ENCODE measurements at places on chromosomes 1 and 21.

DNA sequence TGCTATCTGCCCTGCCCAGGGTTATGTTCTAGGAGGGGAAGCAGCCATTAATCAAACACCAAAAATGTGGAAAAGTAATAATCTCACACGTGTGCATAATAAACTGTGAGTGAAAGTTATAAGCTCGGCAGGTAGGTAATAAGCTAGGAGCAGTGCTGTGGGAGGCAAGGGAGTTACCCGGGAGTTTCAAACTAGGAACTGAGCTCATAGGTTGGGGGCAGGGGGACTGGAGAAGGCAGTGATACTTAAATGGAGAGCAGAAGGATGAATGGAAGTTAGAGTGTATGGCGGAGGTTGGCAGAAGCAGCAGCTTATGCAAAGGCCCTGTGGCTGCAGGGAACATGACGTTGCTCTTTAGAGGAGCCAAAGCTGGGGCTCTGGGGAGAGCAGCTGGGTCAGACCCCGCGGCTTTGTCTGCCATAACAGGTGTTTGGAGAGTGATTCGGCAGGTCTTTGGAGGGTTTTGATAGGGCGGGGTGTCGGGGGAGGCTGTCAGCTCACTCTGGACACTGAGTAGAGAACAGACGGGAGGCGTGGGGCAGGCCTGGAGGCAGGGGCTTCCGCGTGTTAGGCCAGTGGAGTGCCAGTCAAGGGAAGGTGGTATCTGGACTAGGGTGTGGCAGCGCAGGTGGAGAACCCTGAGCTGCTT lies 20.0 kb downstream of the PTPRF start:
- DNase-seq, result no peak

DNA sequence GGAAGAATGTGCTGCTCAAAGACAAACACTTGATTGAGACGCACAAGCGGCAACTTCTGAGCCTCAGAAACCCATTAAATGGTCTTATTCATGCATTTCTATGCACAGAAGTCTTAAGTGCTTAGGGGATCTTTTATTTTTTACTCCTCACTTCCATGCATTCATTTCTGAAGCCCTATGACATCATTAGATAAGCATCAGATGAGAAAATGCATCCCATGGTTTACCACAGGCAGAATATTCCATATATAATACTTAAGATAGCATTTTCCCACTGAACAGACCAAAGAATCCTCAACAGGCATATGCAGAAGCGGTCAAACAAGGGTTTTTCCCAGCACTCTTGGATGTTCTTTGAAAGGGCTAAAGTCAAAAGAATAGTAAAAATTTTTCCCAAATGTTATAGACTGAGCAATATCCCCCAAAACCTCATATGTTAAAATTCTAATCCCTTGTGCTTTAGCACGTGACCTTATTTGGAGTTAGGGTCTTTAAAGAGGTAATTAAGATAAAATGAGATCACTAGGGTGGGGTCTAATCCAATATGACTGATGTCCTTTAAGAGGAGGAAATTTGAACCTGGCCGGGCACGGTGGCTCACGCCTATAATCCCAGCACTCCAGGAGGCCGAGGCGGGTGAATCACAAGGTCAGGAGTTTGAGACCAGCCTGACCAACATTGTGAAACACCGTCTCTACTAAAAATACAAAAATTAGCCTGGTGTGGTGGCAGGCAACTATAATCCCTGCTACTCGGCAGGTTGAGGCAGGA lies 22.6 kb upstream of the FAM89A start:
- DNase-seq, result no peak

DNA sequence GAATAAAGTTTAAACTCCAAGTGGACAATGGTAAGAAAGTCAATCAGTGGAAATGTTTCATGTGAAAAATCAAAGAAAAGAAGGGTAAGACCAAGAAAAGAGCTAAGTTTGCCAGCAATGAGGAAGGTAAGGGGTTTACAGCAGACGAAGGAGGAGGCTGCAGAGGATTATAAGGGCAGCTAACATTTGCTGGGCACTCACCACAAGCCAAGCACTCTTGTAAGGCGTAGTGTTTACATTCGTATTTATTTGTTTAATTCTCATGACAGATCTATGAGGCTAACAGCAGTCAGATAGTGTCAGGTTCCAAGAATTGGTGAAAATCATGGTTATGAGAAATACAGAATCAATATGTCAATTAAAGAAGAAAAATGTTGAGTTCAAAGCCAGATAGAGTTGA lies 75.2 kb upstream of the NGF start:
- DNase-seq, result no peak

DNA sequence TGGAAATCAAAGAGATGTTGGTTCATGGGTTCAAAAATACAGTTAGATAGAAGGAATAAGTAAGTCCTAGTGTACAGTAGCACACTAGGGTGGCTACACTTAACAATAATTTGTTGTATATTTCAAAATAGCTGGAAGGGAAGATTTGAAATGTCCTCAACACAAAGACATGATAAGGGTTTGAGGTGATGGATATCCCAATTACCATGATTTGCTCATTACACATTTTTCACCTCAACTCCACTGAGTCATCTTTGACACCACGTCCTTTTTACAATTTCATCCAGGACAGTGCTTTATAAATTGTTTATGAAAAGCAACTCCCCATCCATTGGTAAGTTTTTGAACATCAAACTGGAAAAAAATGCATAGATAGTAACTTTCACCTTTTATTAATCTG lies 208.3 kb downstream of the ZC3H11B start:
- no peak for DNase-seq

Data from GM12865 (cell line).